Activated CD4-positive, alpha-beta T cell treated with anti-CD3 and anti-CD28 coated beads, Interleukin-2, Interleukin-6, amounts not matched to agents 100 ng/mL and 50 ng/mL, durations not matched to agents 16 hours and 8 hours (primary cell): ENCODE measurements at places on chromosomes 12 and 14.

DNA sequence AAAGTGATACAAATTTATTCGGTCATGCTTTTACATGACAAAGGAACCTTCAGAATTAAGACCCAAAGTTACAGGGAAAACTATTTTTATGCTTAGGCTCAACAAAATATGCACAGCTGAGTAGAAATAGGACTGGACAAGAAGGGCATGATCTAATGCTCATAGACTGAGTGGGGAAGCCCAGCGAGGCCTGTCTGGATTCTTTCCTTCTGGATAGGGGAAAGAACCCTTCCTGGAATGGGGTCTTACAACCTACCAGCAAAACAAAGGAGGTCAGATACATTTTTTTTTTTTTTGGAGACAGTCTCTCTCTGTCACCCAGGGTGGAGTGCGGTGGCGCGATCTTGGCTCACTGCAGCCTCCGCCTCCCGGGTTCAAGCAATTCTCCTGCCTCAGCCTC, 2.2 kb upstream of the DDX55 start:
- no peak for DNase-seq

DNA sequence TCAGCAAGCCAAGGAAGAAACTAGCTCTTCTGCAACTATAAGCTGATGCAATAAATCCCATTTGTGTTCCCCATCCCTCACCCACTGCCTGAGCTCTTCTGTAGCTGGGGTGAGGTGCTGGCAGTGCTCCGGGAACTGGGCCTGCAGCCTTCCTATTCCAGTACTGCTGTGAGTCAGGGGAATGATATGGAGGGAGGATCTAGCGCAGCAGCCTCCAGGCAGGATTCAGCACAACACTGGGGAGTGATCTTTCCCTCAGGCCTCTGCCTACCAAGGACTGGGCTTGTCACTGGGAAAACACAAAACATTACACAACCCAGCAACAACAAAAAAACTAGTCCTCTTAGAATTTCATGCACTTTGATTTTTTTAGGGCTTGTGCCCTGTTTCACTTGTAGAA, 58.7 kb downstream of the ST8SIA1 start:
- no peak for DNase-seq

GRCh38 chr12:130070126-130070611, 92.1 kb upstream of the FZD10 start:
- DNase-seq = no peak

GRCh38 chr14:77064521-77065178, 33.4 kb upstream of the CIPC start:
- DNase-seq = no peak

- DNase-seq = peak; percentile 54
Measured at GRCh38 chr12:26317942-26318575, 122.7 kb downstream of the SSPN start.

DNA sequence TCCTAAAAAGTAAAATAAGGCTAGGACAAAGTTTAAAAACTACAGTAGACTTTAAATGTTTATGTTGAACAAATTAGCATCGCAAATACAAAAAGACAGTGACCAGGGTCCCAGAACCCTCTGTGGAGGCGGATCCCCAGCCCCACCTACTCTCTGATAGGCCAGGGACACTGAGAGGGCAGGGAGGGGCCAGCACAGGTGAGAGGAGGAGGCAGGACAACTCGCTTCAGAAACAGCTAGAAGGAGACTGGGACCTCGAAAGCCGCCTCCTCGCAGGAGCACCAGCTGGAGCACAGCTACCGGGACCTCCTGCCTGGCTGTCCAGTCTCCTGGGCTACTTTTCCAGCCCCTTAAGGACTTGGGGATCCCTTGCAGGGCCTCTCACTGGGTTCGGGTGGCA, 992 bp downstream of the DNAH10 start:
- no peak for DNase-seq

- DNase-seq = no peak
Measured at GRCh38 chr14:82379291-82379690, 845.6 kb upstream of the SEL1L start.

DNA sequence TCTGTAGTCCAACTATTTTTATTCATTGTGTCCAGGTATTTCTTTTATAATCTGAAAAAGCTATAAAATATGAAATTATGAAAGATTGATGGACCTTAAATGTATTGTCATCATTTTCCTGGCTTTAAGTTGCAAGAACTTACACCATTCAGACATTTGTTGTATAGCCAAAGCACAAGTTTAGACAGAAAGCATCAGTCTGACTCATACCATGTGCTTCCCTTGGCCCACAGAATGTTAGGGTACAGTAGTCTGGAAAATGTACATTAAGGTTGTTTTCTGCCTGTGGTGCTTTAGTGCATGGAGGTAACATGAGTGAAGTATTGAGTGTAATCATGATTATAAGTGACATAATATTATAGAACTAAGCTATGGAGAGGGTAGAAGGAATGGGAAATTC, 1002.5 kb downstream of the BCL11B start:
- no peak for DNase-seq

DNA sequence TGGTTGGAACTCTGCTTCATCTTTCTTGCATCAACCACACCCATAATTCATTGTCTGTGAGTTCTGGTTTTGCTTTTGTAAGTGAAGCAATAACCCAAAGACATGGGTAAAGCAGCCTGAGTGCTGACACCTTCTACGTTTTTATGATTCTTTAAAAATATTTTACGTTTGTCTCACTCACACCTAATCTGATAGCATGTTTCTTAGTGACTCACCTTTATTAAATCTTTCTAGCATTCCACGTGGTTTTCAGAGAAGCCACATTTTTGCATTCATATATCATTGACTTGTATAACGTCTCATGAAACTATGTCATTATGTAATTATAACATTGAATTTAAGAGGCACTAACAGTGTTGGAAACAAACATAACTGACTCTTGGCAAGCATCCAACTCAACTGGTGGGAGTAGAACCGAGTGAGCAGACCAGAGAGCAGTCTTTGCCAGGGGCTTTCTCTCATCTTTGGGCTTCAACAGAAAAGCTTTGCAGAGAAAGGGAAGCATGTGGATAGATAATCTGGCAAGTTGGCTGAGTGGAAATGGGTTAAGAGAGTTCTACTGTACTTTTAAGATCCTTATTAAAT, 118.8 kb downstream of the TPH2 start:
- DNase-seq = no peak

DNA sequence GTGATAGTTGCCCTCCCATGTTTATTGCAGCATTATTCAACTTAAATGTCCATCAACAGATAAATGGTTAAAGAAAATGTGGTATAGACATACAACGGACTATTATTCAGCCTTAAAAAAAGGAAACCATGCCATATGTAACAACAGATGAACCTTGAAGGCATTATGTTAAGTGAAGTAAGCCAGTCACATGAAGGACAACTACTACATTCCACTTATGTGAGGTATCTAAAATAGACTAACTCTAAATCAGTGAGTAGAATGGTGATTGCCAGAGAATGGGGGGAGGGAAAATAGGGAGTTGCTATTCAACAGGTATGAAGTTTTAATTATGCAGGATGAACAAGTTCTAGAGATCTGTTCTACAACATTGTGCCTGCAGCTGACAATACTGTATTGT, 10.1 kb downstream of the PCNX4 start:
- DNase-seq = no peak

DNA sequence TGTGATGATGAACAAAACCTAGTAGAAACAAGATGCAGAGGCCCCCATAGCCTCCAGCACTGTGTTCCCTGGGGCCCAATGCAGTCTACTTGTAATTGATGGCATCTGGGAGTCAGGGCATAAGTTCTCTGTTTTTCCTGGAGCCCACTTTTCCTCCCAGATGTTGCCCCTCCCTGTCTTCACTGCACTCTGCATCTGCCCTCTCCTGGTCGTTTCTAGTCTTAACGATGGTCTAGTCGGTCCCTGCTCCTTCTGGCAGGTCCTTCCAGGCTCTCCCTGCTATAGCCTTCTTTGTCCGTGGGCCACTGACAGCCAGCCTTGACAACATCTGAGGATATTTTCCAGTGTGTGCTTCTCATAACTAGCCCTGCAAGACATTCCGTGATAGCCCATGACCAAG, 208.3 kb downstream of the GXYLT1 start:
- no peak for DNase-seq

- DNase-seq = no peak
Measured at GRCh38 chr14:100312877-100313400, 6.7 kb upstream of the SLC25A29 start.

DNA sequence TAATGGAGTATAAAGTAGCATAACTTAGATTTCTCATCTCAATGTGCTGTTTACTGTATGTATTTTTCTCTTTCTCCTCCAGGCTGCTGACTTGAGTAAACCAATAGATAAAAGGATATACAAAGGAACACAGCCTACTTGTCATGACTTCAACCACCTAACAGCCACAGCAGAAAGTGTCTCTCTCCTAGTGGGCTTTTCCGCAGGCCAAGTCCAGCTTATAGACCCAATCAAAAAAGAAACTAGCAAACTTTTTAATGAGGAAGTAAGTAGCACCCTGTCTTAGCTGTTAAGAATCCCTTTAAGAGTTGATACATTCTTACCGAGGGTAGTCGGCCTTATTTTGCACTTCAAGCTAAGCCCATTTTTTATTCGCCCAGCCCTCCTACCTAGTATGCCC, 55.2 kb downstream of the WDR20 start:
- DNase-seq = no peak

DNA sequence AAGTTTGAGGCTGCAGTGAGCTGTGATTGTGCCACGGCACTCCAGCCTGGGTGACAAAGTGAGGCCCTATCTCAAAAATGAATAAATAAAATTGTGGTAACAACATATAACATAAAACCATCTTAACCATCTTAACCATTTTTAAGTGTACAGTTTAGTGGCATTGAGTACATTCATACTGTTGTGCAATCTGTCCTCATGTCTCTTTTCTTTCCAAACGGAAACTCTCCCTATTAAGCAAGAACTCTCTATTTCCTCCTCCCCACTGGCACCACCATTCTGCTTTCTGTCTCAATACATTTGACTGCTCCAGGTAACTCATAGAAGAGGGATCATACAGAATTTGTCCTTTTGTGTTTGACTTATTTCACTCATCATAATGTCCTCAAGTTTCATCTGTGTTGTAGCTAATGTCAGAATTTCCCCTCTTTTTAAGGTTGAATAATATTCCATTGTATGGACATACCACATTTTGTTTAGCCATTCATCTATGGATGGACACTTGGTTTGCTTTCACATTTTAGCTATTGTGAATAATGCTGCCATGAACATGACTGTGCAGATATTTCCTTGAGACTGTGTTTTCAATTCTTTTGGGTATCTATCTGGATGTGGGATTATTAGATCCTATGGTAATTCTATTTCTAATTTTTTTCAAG, 4.4 kb upstream of the MARK3 start:
- DNase-seq = no peak

DNA sequence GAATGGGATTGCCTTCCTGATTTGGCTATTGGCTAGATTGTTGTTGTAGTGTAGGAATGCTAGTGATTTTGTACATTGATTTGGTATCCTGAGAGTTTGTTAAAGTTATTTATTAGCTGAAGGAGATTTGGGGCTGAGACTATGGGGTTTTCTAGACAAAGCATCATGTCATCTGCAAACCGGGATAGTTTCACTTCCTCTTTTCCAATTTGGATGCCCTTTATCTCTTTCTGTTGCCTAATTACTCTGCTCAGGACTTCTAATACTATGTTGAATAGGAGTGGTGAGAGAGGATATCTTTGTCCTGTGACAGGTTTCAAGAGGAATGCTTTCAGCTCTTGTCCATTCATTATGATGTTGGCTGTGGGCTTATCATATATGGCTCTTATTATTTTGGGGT, 265.7 kb upstream of the MGAT4C start:
- no peak for DNase-seq

- no peak for DNase-seq
Measured at GRCh38 chr12:25681580-25681979, 128.5 kb upstream of the LMNTD1 start.

DNA sequence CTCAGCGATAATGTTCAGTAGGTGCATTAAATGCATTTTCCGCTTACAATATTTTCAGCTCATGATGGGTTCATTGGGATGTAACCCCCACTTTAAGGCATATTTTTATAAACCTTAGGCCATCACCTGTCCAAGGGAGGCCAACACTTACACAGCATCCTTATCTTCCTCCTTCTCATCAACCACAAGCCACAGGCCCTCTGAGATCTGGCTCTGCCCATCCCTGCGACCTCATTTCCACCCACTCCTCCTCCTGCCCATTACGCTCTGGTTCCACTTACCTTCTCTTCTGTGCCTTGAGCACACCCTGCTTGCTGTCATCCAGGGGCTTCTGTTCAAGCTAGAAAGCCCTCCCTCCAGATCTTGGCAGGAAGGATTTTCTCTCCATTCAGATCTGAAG, 93.2 kb downstream of the EGLN3 start:
- no peak for DNase-seq

GRCh38 chr12:107339932-107340331, 246.6 kb upstream of the CRY1 start:
- DNase-seq = no peak

DNA sequence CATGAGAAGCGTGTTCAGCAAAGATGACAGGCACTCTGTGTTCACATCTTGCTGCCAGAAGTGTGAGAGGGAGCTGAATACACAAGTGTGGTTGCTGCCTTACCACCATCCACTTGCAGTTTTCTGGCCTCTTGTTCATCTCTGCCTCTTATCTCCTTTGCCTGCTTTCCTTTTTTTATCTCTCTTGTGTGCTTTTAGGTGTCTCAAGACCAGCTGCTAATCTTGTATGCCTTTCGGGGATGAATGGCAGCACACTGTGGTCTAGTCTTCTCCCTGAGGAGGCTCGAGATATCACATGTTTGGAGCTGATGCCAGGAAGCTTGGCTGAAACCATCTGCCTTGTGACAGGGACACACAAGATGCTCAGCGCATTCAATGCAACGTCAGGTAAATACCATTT, 17.2 kb downstream of the FAM234B start:
- no peak for DNase-seq

DNA sequence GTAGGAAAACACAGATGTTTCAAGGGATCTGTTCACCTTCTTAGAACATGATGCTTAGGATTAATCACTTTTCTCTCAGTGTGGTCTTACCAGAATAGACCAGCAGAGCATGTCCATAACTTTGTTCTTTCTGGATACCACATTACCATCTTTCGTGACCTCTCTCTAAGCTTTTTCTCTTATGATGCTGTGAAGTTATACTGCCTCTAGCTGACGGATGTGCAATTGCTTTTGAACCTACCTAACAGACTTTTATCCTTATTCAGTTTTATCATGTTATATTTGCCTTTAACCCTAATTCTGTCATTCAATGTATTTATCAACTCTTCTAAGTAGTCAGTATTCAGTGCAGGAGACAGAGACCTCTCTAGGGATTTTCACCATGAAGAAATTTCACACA, 246.7 kb downstream of the DACT1 start:
- DNase-seq = no peak

- peak; percentile 33 for DNase-seq
Measured at GRCh38 chr12:128823216-128823915, 392 bp downstream of the SLC15A4 start.

- DNase-seq = no peak
Measured at GRCh38 chr12:84131076-84131475, 781.5 kb downstream of the SLC6A15 start.

DNA sequence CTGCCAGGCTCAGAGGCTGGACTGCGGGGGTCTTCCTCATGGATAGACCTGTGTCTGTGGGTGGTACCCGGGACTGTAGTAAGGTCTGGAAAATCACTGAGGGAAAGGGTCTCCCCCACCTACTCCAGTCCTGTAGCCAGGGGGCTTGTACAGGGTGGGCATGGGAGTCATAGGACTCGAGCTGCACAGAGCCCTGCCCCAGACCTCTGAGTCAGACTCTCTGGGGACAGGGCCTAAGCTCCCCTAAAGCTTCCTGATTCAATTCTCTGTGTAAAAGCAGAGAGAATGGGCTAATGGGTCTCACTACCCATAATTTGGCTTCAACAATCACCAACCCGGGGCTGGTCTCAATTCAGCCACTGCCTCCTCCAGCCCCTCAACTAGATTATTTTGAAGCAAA, 27.0 kb downstream of the LRTM2 start:
- no peak for DNase-seq
